ENCODE measurements at places on chromosomes 16 and 17.

GRCh38 chr17:14427900-14428647 lies 127.2 kb downstream of the HS3ST3B1 start:
- no peak for DNase-seq

DNA sequence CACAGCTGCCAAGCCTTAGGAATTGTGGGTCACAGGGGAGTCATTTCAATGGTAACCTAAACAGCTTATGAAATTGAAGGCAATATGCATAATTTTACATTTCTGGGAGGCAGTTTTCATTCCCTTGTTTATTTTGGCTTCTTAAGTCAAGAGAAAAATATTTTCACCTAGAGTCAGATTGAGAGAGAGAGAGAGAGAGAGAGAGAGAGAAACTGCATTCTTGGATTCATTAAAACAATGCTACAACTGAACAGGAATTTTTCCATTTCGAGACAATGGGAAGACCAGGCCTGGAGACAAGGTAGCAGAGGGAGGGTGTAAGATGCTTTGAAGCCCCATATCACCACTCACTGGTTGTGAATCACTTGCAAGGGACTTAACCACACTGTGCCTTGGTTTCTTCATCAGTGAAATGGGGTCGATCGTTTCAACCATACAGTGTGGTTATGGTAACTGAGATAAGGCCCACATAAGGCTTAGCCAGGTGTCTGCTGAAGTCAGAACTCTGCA lies 224.7 kb upstream of the IRX3 start:
- DNase-seq, result peak; percentile 71

GRCh38 chr17:15885770-15886169 lies 59.2 kb upstream of the ADORA2B start:
- no peak for DNase-seq

DNA sequence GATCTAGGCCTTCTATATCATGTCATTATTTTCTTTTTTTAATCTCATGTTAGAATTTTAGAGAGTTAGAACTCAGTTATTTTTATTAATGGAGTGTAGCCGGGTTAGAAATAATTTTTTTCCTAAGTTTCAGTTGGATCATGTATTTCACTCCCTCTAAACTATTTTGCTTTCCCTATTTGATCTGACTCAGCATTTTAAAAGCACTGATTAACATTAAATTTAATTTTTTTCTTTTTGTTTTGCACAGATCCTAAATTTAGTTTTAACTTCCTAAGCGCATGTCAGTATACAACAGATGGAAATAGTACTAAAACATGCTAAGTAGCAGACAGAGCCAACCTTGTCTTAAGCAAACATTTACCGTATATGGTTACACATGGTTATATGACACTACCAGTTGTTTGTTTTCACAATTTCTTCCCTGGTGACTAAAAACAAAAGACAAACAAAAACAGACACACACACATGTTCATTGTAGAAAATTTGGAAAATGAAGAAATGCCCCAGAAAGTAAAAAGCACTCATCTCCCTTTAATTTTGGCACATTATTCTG lies 33.6 kb upstream of the RAB11FIP4 start:
- peak; percentile 87 for DNase-seq

GRCh38 chr17:59347975-59348391 lies 16.5 kb downstream of the YPEL2 start:
- no peak for DNase-seq

Data from fibroblast of gingiva (primary cell).